ENCODE measurements at places on chromosomes 6 and 20.

DNA sequence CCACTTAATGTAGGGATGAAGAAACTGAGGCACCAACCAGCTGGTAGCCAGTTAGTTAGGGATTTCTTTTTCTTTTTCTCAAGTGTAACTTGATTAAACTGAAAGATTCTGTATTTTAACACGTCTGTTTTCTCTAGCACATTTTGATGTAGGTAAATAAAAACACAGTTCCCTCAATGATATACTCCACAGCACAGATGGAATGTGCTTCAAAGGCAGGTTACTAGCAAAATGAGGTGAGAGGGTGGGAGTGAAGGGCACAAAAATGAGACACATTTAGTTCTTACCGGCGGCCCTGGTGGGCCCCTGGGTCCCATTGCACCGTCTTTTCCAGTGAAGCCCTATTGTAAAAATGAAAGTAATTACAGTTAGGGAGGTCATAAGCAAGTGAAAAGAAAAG is 108.9 kb downstream of the COL12A1 start:
- no peak for DNase-seq

GRCh38 chr6:5706124-5707033 is 300.3 kb downstream of the NRN1 start:
- no peak for DNase-seq

DNA sequence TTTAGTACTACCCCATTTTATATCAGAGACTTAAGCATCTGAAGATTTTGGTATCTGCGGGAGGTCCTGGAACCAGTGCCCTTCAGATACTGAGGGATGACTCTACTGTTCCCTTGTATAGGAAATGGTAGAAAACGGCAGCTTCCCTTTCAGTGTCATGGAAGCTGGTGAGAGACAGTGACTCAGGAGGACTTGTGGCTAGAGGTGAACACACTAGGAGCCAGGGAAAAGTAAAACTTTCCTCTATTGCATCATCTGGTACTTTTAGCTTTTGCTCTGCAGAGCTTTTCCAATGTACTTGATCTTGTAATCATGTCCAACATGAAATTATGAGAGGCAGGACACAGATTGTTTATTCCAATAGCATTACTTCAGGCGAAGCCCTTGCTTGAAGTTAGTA is 45.0 kb downstream of the RNF144B start:
- no peak for DNase-seq

GRCh38 chr6:142026471-142026870 is 106.3 kb upstream of the GJE1 start:
- no peak for DNase-seq

- DNase-seq, result no peak
Measured at GRCh38 chr6:170088582-170088955, 202.3 kb downstream of the DLL1 start.

- DNase-seq, result no peak
Measured at GRCh38 chr6:163014736-163015135, 287.0 kb downstream of the PACRG start.

- DNase-seq, result no peak
Measured at GRCh38 chr20:43717616-43717995, 9.2 kb downstream of the GTSF1L start.

DNA sequence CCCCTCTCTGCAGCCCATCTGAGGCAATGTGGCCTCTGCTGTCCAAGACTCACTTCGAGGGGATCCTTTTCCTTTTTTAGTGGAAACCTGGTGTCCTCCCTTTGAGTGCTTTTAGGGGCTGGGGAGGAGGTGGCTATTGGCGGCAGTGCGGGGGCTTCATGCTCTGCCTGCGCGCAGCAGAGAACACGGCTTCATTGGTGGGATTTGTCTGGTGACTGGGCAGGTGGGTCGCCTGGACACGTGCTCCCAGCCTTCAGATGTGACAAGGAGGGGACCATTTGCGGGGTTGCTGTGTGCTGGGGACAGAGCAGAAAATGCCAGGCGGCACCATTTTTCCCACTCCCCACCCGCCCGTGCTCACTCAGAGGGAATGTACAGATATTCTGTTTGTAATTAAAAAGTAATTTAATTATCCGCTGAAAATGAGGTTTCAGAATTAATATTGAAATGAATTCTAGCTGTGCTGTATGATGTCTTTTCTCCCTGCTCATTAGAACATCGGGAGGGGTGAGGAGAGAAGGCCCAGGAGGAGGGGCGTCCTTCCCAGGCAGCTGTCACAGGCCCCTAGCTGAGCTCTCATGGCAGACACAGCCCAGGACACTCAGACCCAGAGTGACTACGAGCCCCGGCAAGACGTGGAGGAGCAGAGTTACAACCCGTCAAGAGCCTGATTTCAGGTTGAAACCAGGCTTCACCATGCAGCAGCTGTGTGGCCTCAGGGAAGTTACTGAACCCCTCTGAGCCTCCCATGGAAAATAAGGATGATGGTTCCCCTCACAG is 417.2 kb upstream of the SULF2 start:
- DNase-seq, result no peak

DNA sequence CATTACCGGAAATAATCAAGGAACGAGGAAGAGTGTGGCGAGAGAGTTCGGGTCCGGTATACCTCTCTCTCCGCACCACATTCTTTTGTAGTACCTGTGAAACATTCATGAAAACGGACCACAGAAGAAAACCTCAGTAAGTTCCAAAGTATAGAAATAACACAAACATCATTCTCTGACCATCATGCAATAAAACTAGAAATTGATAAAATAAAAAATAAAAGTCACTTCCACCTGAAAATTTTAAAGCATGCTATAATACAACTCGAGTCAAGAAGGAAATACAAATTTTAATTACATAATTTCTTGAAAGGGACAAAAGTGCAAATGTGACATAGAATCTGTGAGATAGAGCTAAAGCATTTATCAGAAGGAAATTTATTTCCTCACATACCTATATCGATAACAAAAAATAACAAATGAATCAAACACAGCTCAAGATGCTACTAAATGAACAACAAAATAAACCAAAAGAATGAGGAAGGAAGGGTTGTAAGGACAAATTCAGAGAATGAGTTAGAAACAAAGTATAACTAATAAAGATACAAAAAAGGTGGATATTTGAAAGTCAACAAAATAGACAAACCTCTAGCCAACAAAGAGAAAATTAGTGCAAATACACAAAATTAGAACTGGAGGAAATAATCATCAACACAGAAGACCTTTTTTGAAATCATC is 84.2 kb downstream of the TRIM27 start:
- DNase-seq, result no peak

DNA sequence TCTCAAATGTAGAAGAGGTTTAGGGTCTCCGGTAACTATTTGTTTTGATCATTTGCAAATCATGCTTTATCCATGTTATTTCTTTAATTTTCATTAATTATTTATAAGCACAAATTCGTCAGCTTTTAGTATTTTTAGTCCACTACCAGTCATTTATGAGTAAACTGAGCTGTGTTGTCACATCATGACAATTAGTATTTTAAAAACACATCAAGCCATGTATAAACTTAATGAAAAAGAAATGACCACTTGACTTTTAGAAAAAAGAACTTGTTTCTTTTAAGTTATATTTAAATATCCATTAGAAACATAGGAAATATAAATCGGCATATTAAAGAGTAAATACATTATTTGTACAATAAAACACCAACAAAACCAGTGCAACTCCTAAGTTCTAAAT is 2.8 kb downstream of the NKX2-4 start:
- DNase-seq, result no peak

DNA sequence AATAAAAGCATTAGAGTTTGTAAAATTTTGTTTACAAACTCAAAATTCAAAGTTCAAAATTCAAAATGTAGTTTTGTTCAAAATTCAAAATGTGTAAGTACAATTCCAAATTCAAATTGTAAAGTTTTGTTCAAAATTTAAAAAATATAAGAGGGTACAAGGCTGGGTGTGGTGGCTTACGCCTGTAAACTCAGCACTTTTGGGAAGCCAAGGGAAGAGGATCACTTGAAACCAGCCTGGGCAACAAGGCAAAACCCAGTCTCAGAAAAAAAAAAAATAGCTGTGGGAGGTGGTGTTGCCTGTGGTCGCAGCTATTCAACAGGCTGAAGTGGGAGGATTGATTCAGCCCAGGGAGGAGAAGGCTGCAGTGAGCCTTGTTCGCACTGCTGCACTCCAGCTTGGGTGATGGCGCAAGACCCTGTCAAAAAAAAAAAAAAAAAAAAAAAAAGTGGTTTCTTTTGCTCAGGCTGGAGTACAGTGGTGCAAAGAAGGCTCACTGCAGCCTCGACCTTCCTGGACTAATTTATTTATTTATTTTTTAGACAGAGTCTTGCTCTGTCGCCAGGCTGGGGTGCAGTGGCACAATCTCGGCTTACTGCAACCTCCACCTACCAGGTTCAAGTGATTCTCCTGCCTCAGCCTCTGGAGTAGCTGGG is 5.4 kb upstream of the ZBTB12 start:
- no peak for DNase-seq

DNA sequence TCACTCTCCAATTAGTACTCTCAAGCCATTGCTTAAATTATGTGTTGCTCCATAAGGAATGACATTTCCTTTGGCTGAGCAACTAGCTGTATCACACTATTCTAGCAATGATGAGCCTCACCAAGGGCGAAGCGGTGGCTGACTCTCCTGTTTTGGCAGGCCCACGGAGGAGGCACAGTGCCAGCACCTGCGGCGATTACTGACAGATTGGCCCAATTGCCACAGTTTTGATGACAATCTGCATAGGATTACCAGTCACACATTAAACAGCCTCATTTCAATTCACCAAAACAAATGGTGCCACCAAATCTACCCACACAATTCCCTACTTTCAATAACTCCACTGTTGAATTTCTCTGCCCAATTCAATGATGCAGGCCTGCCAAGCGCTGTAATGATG is 286.9 kb downstream of the PTPRK start:
- no peak for DNase-seq

- DNase-seq, result no peak
Measured at GRCh38 chr6:39530201-39530759, 194.9 kb downstream of the KIF6 start.

GRCh38 chr6:1657116-1657770 is 47.5 kb downstream of the FOXC1 start:
- DNase-seq, result no peak

- DNase-seq, result no peak
Measured at GRCh38 chr6:834866-835265, 141.9 kb upstream of the EXOC2 start.

DNA sequence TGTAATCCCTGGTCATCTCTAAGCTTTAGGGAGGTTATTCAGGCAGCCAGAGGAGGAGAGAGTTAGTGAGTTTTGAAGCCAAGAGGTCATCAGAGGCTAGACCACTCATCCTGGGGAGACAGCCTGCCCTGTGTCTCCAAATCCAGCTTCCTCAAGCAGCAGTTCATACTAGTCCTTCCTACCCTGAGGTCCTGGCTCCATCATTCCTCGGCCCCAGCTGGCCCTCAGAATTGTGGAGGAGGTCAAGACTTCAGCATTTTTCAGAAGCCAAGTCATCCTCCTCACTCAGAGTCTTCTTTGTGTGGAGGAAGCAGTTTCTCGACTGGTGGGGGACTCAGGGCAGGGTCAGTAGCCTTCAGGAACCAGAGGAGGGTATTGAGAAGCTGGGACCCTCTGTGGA is 12.4 kb upstream of the KIAA1755 start:
- DNase-seq, result no peak

GRCh38 chr20:45322952-45323383 is 14.9 kb upstream of the MATN4 start:
- no peak for DNase-seq

DNA sequence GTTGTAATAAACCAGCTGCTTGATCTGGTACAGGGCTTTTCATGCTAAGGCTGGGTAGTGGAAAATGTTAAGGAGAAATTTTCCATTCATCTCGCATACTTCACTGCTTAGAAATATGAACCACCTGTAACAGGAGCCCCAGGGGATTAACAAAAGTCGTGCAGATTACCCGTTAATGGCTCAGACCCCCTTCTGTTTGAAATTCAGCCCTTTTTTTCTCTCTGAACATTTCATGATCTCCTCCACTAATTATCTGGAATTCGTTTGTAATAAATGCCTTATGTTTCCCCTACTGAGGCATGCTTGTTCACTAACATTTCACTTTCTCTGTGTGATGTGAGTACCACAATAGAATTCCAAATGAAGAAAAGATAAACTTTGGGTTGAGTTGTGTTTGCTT is 336.4 kb upstream of the HSF2 start:
- DNase-seq, result no peak

- DNase-seq, result no peak
Measured at GRCh38 chr6:32830017-32830416, 8.5 kb downstream of the TAP2 start.

GRCh38 chr6:139820210-139820609 is 445.8 kb upstream of the CITED2 start:
- DNase-seq, result no peak

DNA sequence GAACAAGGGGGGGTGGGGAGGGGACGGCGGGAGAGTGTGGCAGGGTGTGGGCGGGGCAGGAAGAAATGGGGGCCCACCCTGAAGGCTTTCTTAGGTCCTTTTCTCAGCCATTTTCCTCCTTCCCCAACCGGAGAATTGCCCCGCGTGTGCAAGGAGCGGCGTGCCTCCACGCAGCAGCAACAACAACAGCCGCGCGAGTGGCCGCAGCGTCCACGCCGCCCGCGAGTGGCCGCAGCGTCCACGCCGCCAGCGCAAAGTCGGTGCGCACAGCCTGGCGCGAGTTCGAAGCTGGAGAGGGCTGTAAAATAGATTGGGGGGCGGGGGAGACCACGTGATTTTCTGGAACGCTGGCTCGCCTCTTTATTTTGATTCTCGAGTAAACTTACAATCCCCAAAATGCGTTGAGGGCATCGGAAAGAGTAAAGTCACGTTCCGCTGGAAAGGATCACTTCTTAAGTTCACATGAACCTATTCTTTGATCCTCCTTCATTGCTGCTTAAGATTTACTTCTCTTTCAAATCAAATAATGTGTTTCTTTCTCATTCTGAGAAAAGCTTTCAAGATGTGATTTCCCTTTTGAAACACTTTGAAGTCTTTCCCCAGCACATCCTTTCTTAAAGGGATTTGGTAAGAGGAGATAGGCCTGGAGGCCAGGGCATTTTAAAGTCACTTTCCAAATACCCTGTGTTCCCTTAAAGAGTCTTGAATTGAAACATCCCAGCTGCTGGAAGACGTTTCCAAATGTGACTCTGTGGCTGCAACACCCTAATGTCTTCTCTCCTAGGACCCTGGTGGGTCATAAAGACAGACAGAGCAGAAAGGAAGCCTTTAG is 66.7 kb upstream of the ZNF217 start:
- DNase-seq, result no peak

DNA sequence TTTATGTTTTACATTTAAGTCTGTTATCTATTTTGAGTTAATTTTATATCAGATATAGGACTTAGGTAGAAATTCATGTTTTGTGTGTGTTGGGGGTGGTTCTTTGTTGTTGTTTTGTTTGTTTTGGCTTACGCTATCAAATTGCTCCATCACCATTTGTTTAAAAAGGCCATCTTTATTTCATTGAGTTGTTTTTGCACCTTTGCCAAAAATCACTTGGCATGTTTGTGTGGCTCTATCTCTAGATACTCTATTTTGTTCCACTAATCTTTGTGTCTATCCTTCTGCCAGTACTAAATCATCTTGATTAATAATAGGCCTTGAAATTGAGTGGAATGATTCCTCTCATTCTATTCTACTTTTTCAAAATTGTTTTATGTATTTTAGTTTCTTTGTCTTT is 7.4 kb downstream of the CYP39A1 start:
- no peak for DNase-seq

- peak; percentile 7 for DNase-seq
Measured at GRCh38 chr20:10553326-10553984, 118.3 kb downstream of the SLX4IP start.

GRCh38 chr6:148677594-148678476 is 69.0 kb upstream of the UST start:
- DNase-seq, result no peak

GRCh38 chr20:58408603-58409246 is 19.7 kb downstream of the VAPB start:
- no peak for DNase-seq
